Activated naive CD8-positive, alpha-beta T cell treated with anti-CD3 and anti-CD28 coated beads, Interleukin-2, amount 50 U/mL, for 24 hours (primary cell): ENCODE measurements at places on chromosomes 2 and 18.

GRCh38 chr18:12742453-12742852, 39.6 kb downstream of the PSMG2 start:
- H3K4me3 ChIP-seq: no peak overlapping the region
- no peaks in the 10 kb centered on the region for H3K36me3 ChIP-seq
- DNase-seq: no peak
- H3K27ac ChIP-seq: no peak overlapping the region
- no peaks in the 10 kb centered on the region for H3K27me3 ChIP-seq
- H3K4me1 ChIP-seq: peaks cover 4% of the 10 kb centered on the region

DNA sequence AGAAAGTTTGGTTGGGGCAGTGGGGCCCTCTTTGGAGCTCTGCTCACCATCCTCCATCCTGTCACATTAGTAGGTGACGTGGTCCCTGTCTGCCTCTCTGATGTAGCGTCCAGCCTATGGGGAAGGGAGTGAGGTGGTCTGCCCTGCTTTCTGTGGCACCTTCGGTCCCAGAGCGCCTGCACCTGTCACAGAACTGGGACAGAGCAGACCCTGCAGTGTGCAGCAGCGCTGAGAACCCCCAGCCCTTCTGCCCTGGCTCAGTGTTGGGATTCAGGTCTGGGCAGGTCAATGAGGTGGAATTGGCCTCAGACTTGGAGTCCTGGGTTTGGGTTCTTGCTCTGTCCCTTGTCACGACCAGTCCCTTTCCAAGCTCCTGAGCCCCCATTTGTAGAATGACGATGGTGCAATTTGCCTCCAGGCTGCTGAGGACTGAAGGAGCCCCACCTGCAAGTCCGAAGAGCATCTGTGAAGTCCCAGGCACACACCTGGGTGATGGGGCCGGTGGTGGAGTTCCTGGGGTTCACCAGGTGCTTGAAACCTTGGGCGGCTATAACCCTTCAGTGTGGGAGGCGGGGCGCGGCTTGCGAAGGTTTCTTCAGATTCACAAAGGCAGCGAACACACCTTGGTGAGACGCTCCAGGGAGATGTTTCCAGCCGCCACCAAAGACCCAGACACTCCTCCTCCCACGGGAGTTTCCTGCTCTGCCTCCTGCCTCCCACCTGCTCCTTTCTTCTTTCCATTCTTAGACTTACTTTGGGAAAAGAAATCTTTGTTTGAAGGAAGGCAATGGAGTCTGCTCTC, 265.4 kb upstream of the HDAC4 start:
- H3K4me3 ChIP-seq: no peak overlapping the region
- peaks cover 14% of the 10 kb centered on the region for H3K27me3 ChIP-seq
- no peak overlapping the region for H3K27ac ChIP-seq

- H3K27me3 ChIP-seq: no peaks in the 10 kb centered on the region
- no peak overlapping the region for H3K4me3 ChIP-seq
- peaks cover 4% of the 10 kb centered on the region for H3K4me1 ChIP-seq
- peaks cover 79% of the 10 kb centered on the region for H3K36me3 ChIP-seq
Observed at GRCh38 chr2:36578343-36579296, 19.3 kb downstream of the FEZ2 start.

GRCh38 chr2:229454934-229455631, 184.0 kb upstream of the PID1 start:
- no peak overlapping the region for H3K27ac ChIP-seq
- no peaks in the 10 kb centered on the region for H3K4me1 ChIP-seq
- no peak for DNase-seq
- H3K36me3 ChIP-seq: no peaks in the 10 kb centered on the region
- H3K4me3 ChIP-seq: no peak overlapping the region

GRCh38 chr2:54942373-54942772, 107.9 kb downstream of the RTN4 start:
- H3K4me3 ChIP-seq: no peak overlapping the region
- H3K27me3 ChIP-seq: peaks cover 2% of the 10 kb centered on the region
- peak; percentile 13 for DNase-seq
- H3K4me1 ChIP-seq: peaks cover 9% of the 10 kb centered on the region
- H3K36me3 ChIP-seq: no peaks in the 10 kb centered on the region

- no peaks in the 10 kb centered on the region for H3K27me3 ChIP-seq
- no peak overlapping the region for H3K27ac ChIP-seq
- no peak overlapping the region for H3K4me3 ChIP-seq
- peak; percentile 4 for DNase-seq
- no peaks in the 10 kb centered on the region for H3K4me1 ChIP-seq
Observed at GRCh38 chr2:175030380-175031271, 25.4 kb upstream of the CHN1 start.

GRCh38 chr18:7632152-7633098, 65.3 kb downstream of the PTPRM start:
- H3K4me1 ChIP-seq: no peaks in the 10 kb centered on the region
- no peak for DNase-seq
- no peaks in the 10 kb centered on the region for H3K36me3 ChIP-seq
- H3K4me3 ChIP-seq: no peak overlapping the region
- H3K27ac ChIP-seq: no peak overlapping the region

DNA sequence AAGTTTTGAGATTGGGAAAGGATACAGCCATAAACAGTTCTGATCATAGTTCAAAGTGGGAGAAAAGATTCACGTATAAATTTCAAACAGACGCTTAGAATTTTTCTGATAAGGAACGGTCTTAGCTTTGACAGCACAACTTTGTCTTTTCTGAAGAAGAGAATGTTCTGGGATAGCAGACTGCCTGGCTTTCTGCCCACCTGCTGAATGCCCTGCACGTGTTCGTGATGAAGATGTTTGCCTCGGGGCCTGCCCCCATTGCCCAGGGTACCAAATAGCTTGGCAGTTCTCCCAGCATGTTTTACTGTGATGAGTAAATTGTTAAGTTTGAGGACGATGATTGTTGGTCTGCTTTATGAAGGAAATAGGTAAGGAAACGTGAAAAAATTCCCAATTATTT, 4.6 kb downstream of the MRPL33 start:
- no peak overlapping the region for H3K27ac ChIP-seq
- H3K27me3 ChIP-seq: no peaks in the 10 kb centered on the region
- H3K4me3 ChIP-seq: no peak overlapping the region
- DNase-seq: no peak
- peaks cover 55% of the 10 kb centered on the region for H3K4me1 ChIP-seq

DNA sequence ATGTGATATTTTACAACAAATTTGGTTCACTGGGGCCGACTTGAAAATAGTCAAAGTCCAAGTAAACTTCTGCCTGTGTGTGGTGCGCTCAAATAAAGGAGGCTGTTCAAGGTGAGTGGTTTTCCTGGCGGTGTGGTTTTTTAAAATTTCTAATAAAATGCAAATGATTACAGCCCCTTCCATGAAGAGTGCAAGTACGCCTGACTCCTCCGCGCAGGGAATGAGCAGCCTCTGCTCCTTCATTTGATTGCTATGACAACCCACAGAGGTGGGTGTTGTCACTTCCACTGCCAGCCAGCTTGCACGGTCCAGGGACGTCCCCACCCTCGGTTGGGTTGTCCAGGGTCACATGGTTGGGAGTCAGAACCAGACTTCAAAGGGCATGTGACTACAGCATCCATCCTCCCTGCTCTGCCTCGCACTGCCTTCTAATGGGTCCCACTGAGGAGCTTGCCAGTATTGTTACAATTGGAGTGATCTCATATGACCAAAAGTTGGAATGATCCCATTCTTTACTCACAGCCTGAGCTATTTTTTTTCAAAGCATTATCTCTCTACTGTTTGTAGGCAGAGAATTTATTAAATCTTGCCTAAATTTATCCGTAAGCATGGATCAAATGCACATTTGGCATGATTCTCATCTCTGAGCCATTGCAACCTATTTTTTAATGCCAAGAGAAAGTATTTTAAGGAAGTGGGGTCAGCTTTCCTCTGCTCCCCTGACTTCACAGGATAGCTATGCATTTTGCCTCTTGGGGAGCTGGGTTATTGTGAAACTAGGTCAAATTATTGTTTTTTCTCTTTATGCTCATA, 121.3 kb downstream of the AGAP1 start:
- peaks cover 2% of the 10 kb centered on the region for H3K27me3 ChIP-seq
- no peak for DNase-seq
- H3K4me3 ChIP-seq: no peak overlapping the region
- no peak overlapping the region for H3K27ac ChIP-seq
- peaks cover 3% of the 10 kb centered on the region for H3K4me1 ChIP-seq

- H3K27ac ChIP-seq: no peak overlapping the region
- no peak for DNase-seq
- no peaks in the 10 kb centered on the region for H3K36me3 ChIP-seq
- no peaks in the 10 kb centered on the region for H3K4me1 ChIP-seq
- H3K4me3 ChIP-seq: no peak overlapping the region
Observed at GRCh38 chr18:14941256-14941655, 193.3 kb downstream of the ANKRD30B start.

GRCh38 chr2:127308586-127309138, 14.7 kb upstream of the ERCC3 start:
- peaks cover 20% of the 10 kb centered on the region for H3K36me3 ChIP-seq
- H3K27me3 ChIP-seq: no peaks in the 10 kb centered on the region
- no peak overlapping the region for H3K4me3 ChIP-seq
- H3K4me1 ChIP-seq: no peaks in the 10 kb centered on the region
- DNase-seq: no peak

- H3K4me3 ChIP-seq: no peak overlapping the region
- DNase-seq: no peak
- peaks cover 6% of the 10 kb centered on the region for H3K36me3 ChIP-seq
- H3K27ac ChIP-seq: no peak overlapping the region
Observed at GRCh38 chr2:178650554-178650953, 156.7 kb downstream of the TTN start.

GRCh38 chr2:69306393-69306821, 80.6 kb downstream of the GFPT1 start:
- H3K27ac ChIP-seq: no peak overlapping the region
- peaks cover 33% of the 10 kb centered on the region for H3K27me3 ChIP-seq
- H3K36me3 ChIP-seq: peaks cover 2% of the 10 kb centered on the region
- no peak for DNase-seq
- H3K4me3 ChIP-seq: peak overlapping the region; percentile 70

DNA sequence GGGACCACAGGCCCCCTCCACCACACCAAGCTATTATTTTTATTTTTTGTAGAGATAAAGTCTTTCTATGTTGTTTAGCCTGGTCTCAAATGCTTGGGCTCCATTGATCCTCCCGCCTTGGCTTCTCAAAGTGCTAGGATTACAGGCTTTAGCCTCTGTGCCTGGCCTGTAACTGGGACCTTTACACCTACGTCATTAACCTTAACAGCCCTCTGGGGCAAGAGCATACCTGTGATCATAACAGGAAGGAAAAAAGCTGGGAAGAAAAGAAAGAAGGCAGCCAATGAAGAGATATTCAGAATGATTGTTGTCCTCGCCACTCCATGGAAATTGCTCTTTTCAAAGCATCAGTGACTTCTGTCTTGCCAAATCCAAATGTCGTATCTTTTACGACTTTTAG, 338.2 kb downstream of the LRRTM1 start:
- H3K27ac ChIP-seq: no peak overlapping the region
- no peaks in the 10 kb centered on the region for H3K36me3 ChIP-seq
- H3K27me3 ChIP-seq: no peaks in the 10 kb centered on the region
- H3K4me3 ChIP-seq: no peak overlapping the region
- H3K4me1 ChIP-seq: no peaks in the 10 kb centered on the region
- DNase-seq: no peak

GRCh38 chr18:36458306-36458705, 160.8 kb downstream of the FHOD3 start:
- no peaks in the 10 kb centered on the region for H3K36me3 ChIP-seq
- H3K4me3 ChIP-seq: no peak overlapping the region
- DNase-seq: no peak
- H3K27ac ChIP-seq: no peak overlapping the region

- H3K27me3 ChIP-seq: no peaks in the 10 kb centered on the region
- peaks cover 24% of the 10 kb centered on the region for H3K36me3 ChIP-seq
- no peak for DNase-seq
- no peak overlapping the region for H3K4me3 ChIP-seq
- no peak overlapping the region for H3K27ac ChIP-seq
- H3K4me1 ChIP-seq: no peaks in the 10 kb centered on the region
Observed at GRCh38 chr2:191401287-191401686, 156.1 kb downstream of the MYO1B start.

- no peak for DNase-seq
- no peak overlapping the region for H3K27ac ChIP-seq
- H3K4me3 ChIP-seq: no peak overlapping the region
- no peaks in the 10 kb centered on the region for H3K4me1 ChIP-seq
- no peaks in the 10 kb centered on the region for H3K36me3 ChIP-seq
Observed at GRCh38 chr2:227856697-227857096, 14.7 kb upstream of the DAW1 start.

DNA sequence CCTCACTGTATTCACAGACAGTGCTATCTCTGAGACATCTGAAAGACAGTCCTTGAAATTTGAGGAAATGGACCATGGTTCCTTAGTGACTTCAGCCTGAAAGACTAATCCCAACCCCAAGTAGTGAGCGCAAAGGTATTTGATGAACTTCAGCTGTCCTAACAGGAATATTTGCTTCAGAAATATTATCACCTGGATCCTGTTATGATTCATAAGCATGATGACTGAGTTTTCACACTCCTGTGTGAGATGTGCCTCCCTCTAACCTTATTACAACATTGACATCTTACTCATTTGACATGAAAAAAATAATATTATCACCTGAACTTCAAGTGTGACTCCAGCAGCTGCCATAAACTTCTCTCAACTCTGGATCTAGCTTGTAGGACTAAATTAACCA, 11.6 kb upstream of the MRPL19 start:
- DNase-seq: no peak
- H3K27me3 ChIP-seq: peaks cover 22% of the 10 kb centered on the region
- no peaks in the 10 kb centered on the region for H3K4me1 ChIP-seq
- no peaks in the 10 kb centered on the region for H3K36me3 ChIP-seq
- no peak overlapping the region for H3K4me3 ChIP-seq

DNA sequence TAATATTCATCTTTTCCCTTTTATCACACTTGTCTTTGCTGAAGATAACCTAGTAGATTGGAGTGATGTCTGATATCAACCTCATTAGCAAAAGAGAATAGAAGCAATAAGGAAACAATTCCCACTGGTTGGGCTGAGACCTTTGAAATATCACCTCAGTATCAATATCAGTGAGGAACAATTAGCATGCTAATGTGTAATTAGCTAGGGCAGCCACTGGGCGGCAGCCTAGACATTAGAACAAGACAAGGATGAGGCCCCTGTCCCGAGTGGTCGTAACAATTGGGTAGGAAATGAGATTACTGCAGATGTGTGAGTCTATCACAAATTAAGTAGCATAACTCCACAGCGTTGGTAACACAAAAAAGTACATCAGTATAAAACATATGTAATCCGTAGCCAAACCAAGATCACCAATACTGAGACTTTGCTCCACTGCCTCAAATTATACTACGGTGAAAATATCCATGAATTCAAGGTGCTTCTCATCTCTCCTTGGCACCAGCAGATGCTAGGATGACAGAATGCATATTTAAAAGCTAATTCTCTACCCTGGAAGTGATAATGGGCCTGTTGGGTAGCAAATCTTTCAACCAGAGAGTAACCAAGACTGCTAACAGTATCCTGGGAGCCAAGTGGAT, 99.1 kb downstream of the ALPK2 start:
- no peak overlapping the region for H3K4me3 ChIP-seq
- H3K27ac ChIP-seq: no peak overlapping the region
- no peaks in the 10 kb centered on the region for H3K36me3 ChIP-seq
- peak; percentile 74 for DNase-seq
- H3K4me1 ChIP-seq: peaks cover 49% of the 10 kb centered on the region
- H3K27me3 ChIP-seq: peaks cover 11% of the 10 kb centered on the region

- no peak for DNase-seq
- no peak overlapping the region for H3K27ac ChIP-seq
- no peak overlapping the region for H3K4me3 ChIP-seq
- H3K27me3 ChIP-seq: no peaks in the 10 kb centered on the region
Observed at GRCh38 chr2:1455466-1455865, 42.2 kb downstream of the TPO start.

- no peak overlapping the region for H3K27ac ChIP-seq
- no peaks in the 10 kb centered on the region for H3K36me3 ChIP-seq
- no peak overlapping the region for H3K4me3 ChIP-seq
Observed at GRCh38 chr2:160816916-160817499, 323.4 kb upstream of the RBMS1 start.
